ENCODE measurements at places on chromosomes 7 and 10. TPM values are rescaled to one million over a fixed set of nuclear protein-coding genes. Genes with fewer than 3 reads are reported as not detected.

DNA sequence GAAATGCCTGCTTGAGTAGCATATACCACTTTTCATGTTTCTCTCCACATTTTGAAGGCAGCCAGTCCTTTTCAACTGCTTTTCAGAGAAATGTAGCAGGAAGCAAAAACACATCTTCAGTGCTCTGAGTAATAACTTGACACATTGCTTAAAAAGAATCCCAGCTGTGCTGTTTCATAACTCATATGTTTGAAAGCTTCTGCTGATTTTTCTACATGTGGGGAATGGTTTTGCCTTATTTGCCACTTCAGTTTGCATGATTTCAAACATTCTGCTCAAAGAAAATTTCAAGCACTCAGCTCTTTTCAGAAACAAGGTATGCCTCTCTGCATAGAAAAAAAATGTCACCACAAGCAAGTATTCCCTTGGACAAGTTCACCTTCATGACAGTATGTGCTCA lies 732.8 kb downstream of the POM121L12 start:
- no peak for DNase-seq

DNA sequence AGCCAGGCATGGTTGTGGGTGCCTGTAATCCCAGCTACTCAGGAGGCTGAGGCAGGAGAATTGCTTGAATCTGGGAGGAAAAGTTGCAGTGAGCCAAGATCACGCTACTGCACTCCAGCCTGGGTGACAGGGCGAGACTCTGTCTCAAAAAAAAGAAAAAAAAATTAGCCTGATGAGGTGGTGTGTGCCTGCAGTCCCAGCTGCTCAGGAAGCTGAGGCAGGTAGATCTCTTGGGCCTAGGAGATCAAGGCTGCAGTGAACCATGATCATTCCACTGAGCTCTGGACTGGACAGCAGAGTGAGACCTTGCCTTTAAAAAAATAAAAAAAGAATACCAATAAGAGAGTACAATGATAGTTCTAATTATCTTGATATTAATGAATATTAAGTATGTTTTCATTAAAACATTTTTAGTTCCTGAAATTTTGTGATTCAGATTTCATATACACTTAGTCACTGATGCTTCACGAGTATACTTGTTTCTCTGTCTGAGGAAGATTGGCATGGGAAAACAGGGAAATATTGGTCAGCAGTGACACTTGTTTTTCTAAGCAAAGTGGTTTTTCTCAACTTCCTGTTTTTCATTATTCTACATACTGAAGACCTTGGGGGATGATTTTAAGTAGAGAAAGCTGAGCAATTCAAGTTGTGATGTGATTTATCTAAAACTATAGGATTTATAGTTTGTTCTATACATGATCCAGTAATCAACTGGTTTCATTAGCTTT lies 76.8 kb downstream of the ADK start:
- peak; percentile 75 for DNase-seq

DNA sequence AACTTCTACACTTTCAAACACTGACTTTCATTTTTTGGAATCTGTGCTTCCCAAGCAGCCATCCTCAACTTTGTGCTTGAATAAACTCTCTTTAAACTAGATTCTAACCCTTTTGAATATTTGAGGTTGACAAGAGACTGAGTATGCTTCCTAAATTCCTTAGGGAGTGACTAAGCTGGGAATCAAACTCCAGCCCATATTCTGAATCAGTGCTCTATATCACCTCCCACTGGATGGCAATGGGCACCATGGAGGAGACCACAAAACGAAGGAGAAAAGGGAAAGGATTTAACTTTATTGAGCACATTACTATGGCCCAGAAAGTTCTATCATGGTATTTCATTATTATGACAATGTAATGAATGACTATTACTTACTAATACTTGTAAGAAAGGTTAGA lies 17.2 kb upstream of the SLC26A4 start:
- peak; percentile 24 for DNase-seq

- no peak for DNase-seq
Measured at GRCh38 chr7:99128076-99128950, 15.6 kb downstream of the SMURF1 start.

DNA sequence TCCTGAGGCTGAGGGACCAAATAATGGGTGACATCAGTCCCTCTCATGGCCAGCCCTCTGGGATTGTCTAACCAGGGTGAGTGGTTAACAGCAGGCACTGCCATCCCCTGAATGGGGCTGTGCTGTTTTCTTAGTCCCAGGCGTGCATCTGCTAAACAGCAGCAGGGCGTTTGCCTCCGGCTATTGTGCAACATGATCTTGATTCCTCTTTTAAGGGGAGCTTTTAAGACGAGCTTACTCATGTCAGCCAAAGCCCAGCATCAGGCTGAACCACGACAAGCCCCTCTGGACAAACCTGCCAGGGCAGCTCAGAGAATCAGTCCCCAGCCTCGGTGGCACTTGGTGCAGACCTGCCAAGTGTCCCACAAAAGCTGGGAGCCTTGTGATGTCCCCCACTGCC lies 16.2 kb upstream of the IGFBP3 start:
- no peak for DNase-seq

- no peak for DNase-seq
Measured at GRCh38 chr7:146656988-146657387, 540.4 kb downstream of the CNTNAP2 start.

Gene AKR1C8
- not detected for total RNA-seq

DNA sequence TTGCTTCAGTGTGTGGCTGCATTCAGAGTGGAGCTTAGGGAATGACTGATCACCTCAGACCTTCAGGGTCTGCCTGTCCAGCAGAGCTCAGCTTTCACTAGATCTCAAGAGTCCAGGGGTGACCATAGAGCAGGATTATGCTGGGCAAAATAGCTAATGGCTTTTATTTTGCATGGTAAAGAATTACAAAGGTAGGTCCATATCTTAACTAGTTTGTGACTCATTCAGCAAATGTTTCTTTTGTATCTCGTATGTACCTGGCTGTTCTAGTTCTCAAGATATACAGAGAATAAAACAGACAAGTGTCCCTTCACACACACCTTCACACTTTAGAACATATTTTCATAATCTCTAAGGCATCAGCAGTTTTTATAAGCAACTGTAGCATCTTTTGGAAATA lies 180.5 kb downstream of the DYNC1I1 start:
- DNase-seq, result no peak

DNA sequence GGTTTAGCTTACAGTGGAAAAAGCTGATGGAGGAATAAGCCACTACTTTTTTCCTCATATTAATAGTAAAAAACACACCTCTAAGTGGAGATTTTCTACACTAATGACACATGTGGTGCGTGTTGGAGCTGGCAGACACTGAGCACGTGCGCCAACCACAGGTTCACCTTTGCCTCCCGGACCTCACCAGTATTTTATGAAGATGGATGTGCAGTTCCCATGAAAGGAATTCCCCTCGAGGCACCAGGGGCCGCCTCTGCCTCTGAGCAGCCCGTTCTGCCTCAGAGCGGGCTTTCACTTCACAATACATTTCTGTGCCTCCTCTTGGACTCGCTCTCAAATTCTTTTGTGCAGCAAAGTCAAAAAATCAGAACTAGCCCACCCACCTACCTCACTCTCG lies 477.5 kb upstream of the ADARB2 start:
- DNase-seq, result peak; percentile 66

Gene SPDYE9
- 0.17 TPM for total RNA-seq

- no peak for DNase-seq
Measured at GRCh38 chr7:45123913-45124710, 12.6 kb upstream of the TBRG4 start.

GRCh38 chr7:140650367-140650766 lies 9.8 kb upstream of the DENND2A start:
- DNase-seq, result no peak

- no peak for DNase-seq
Measured at GRCh38 chr7:117248829-117249228, 74.0 kb downstream of the WNT2 start.

- no peak for DNase-seq
Measured at GRCh38 chr7:92506363-92506762, 22.0 kb downstream of the PEX1 start.

Gene TNS3
- 6.0 TPM for total RNA-seq

Gene HGF
- not detected for total RNA-seq
